ENCODE measurements at places on chromosomes 4 and X.

- DNase-seq, result peak; percentile 16
Measured at GRCh38 chrX:39491548-39492297, 606.0 kb downstream of the BCOR start.

DNA sequence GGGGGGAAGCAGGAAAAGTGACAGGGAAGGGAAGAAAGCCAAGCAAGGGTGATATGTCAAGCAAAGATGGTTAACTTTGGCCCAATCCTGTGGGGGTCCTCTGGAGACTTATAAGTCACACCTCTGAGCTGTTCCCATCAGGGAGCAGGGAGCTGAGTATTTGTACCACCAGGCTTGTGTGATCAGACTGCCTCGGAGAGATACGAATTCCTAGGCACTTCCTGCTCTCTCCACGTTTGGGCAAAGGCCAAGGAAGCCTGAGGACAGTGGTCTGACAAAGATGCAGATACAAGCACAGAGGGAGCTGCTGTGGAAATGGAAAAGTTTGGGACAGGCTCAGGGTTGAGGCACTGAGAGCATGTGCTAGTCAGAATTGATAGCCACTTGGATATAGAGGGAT is 10.4 kb upstream of the PPP3CA start:
- no peak for DNase-seq

DNA sequence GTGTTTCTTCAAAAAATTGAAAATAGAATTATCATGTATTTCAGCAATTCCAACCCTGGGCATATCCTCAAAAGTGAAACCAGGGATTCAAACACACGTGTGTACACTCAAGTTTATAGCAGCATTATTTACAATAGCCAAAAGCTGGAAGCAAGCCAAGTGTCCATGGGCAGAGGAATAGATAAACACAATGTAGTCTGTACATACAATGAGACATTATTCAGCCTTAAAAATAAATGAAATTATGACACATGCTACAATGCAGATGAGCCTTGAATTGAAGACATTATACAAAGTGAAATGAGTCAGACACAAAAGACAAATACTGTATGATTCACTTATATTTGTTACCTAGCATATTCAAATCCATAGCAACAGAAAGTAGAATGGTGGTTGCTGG is 853.4 kb downstream of the STIM2 start:
- DNase-seq, result no peak

DNA sequence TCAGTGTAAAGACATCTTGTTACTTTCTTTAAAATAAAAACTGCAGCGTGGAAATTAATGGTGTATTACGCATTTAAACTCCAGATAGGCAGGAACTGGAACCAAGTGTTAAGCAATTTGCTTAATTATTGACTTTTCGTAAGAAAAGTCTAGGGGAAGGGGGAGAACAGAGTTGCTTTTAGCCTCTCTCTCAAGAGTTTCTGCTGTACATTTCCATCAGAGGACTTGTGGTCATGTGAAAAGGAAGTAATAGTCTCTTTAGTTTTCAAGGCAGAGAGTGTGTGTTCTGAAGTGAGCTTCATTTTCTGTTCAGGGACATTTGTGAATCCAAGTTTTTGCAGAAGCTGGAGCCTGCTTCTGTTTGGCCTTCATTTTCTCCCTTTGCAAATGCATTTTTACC is 127.2 kb downstream of the UBE2K start:
- no peak for DNase-seq

GRCh38 chr4:119480331-119480730 is 148.3 kb downstream of the PDE5A start:
- DNase-seq, result no peak

DNA sequence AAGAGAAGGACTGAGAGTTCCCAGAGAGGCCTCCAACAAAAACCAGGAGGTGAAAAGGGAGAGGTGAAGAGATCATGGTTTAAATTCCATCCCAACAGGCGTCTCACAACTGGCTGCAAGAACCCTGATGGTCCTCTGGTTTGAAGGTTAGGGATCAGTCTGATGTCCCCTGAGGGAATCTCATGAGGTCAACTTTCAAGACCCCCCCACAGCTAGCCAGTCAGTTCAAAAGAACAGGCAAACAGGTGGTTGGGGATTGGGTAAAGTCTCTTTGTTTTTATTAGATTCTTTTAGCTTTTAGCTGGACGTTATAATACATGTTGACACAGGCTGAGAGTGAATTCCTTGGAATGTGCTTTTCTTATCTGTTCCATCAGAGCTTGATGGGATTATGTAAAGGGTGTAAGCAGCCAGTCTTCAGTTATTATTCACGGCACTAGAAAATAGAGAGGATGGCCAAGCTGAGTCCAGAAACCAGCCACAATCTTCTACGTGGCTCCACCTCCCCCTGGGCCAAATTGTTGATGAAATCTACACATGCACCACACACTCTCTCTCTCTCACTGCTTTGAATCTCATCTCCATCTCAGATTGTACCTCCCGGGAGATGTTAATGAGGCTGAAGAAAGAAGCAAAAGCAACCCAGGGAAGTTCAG is 20.8 kb downstream of the ENPP6 start:
- no peak for DNase-seq

DNA sequence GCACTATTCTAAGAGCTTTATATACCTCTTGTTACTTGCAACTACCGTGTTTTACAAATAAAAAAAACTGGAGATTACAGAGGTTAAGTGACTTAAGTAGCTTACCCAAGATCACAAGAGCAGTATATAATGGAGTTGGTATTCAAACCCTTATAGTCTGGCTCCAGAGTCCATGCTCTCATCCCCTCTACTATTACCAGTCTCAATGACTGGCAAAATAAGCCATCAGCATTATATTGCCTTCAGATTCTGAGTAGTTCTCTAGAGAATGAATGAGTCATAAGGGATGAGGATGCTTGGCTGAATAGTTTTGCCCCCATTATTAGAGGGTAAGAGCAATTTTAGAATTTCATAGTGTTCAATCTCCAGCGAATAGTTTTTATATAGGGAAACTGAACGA is 170.1 kb upstream of the ATOH1 start:
- DNase-seq, result no peak

- no peak for DNase-seq
Measured at GRCh38 chr4:78766026-78766425, 10.1 kb upstream of the BMP2K start.

DNA sequence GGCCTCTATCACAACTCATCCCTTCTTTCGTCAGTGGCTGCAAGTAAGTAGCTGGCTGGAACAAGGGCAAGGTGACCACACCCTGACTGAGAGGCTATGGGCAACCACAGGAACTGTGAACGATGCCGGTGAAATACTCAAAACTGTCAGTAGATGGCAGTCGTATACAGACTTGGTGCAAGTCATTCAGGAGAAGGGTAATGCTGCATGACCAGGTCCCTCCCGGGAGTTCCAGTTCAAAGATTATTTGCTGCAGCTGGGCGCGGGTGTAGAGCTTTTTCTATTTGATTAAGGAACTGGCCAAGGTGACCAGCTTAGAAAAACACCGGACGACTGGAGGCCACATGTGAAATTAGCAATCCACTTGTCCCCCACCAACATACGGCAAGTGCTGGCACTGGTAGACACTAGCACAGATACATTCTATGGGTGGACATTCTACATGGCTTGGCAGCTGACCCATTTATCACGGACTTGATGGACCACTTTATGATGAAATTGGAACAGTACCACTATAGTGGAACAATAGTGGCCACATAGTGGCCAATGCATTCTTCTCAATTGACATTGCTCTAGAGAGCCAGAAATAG is 726.6 kb downstream of the TRAM1L1 start:
- no peak for DNase-seq

DNA sequence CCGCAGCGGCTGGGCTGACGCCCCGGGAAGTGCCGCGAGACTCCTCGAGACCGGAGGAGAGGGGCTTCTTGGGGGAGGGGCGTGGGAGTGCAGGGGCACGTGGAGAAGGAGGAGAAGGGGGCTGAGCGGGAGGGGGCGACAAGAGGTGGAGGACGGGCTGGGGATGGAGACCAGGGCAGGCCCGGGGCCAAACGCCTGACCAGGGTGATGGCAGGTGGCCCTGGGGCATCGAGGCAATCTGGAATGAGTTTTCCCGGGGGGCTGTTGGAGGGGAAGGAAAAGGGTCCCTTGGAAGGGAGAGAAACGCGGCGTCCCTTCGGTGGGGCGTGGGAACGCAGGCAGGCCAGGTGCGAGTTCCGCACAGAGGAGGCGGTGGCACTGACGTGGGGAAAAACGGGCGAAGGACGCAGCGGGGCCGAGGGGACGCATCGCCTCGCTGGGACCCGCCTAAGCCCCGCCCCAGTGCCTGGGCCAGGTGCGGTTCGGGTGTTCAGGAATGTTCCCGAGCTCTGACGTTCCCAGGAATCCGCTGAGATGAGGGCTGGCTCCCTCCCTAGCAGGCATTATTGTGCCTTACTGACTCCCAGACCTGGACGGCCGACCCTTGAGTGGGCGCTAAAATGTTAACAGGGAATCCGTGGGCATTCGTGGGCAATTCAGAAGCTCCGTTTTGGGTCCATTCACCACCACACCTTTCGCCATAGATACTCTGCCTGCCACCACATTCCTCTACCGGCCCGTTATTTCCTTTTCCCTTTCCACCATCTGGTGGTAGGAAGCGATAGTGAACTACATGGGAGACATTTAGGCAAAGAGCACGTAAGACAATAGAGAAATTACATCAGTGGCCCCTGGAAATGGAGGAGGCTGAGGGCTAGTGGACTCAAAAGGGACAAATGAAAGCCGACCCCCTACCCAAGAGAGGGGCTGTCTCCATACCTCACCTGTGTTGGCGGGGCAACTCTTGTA is 795 bp upstream of the SH3KBP1 start:
- DNase-seq, result no peak

DNA sequence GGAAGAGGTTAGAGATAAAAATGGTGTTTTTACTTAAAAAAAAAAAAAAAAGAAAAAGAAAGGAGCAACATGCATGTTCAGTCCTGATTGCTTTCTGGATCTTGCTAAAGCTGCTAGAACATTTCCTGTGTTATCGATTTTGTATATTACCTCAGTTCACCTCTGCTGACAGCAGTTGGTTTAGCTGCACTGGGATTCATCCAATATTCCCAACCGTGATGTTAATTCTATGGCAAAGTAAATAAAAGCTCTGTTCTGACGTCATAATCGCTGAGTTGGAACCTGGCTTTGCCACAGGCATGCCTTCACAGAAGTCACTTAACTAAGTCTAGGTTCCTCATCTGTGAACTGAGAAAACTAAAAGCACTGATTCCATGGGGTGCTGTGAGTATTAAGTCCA is 90.7 kb upstream of the SORBS2 start:
- no peak for DNase-seq

DNA sequence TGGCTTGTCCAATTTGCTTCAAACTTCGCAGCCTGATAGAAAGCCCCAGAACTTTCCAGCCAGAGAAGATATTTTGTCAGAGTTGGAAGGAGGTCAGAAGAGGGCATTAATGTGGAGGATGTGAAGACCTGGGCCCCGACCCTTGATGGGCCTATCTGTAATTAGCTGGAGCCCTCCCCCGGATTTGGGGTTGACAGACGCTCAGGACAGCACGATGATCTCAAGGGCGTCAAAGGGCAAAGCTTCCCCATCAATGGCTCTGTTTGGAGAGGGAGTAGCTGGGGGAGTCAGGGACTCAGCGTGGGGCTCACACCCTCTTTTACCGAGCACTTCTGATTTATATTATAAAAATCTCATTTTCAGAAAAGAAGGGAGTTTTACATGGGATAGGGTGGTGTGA is 59.0 kb upstream of the PPP2R3B start:
- no peak for DNase-seq

- DNase-seq, result no peak
Measured at GRCh38 chrX:123311486-123311885, 127.4 kb downstream of the GRIA3 start.

DNA sequence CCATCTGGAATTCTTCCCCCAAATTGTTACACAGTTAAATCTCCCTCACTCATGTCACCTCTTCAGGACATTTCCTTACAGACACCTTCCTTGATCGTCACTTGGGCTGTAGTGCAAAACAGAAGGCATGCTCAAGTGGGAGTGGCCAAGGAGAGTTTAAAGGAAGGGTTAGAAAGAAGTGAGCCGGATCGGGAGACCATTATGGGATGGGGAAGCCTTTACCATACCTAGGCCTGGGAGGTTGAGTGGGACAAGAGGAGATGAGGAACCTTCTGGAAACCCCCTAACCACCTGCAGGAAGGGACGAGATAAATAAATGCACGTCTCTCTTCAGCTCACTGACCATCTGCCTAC is 102.7 kb downstream of the UCHL1 start:
- no peak for DNase-seq

DNA sequence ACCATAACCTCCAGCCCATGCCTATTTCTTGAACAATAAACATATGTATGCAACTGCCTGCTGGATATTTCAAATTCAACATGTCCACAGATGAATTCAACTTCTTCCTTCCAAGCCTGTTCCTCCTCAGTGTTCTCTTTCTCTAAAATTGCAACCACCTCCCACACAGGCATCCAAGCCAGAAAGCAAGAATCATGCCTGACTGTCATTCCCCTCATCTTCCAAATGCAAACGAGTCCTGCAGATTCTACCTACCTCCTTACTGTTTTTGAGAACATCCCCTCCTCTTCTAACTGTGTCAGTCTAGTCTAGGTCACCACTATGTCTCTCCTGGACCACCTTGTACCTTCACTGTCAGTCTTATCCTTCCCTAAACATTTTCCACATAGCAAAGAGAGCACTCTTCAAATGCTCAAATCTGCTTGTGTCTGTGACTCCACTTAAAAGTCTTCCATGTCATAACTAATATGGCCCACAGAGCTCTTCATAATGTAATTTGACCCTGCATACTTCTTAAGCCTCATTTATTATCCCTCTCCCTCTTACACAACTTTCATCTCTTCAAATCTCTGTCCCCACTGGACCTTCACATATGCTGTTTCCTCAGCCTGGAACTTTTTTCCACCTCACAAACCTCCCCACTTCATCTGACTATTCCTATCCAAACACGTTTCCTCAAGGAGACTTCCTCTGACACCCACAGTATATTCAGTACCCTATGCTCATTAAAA is 25.7 kb downstream of the MAPK10 start:
- no peak for DNase-seq

DNA sequence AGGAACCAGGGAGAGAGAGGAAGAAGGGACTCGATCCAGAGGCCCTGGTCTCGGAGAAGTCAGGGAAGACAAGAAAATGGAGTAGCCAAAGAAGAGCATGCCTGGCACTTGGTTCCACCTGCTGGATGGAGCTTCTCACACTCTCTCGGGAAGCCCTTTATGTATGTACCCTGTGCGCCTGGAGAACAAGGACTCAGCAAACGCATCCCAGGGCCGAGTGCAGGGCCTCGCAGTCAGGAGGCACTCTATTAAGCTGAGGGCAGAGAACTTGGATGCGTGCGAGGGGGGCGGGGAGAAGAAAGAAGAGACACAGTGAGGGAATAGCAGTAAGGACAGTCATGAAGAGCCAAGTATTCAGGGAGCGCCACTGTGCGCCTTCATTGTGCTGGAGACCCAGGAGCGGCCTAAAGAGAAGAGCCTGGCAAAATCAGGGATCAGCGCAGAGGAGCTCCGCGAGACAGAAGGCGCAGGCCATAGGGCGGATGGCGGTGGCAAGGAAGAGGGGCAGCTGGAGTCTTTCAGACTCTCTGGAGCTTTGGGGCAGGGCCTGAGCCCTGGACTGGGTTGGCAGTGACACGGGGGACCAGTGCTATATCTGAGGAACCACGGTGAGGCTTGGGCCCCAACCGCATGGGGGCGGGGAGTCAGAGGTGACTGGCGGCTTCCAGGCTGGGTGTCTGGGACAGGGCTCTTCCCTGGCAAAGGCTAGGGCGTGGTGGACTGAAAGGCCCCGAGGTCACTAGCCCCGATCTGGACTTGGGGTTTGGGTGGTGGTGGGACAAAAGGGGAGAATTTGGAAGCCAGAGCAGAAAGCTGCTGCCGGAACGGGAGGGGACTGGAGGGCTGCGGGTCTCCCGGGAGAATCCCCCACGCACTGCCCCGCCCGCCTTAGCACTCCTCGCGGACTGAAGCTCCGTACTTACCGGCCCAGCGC is 1.9 kb upstream of the SEPTIN6 start:
- DNase-seq, result no peak

- DNase-seq, result no peak
Measured at GRCh38 chr4:3655963-3656362, 110.2 kb upstream of the ADRA2C start.
